NK-92 treated with Interleukin-12 subunit alpha and Interleukin-12 subunit beta, amount 100 ng/mL, for 24 hours (cell line): ENCODE measurements at places on chromosomes 4 and X.

DNA sequence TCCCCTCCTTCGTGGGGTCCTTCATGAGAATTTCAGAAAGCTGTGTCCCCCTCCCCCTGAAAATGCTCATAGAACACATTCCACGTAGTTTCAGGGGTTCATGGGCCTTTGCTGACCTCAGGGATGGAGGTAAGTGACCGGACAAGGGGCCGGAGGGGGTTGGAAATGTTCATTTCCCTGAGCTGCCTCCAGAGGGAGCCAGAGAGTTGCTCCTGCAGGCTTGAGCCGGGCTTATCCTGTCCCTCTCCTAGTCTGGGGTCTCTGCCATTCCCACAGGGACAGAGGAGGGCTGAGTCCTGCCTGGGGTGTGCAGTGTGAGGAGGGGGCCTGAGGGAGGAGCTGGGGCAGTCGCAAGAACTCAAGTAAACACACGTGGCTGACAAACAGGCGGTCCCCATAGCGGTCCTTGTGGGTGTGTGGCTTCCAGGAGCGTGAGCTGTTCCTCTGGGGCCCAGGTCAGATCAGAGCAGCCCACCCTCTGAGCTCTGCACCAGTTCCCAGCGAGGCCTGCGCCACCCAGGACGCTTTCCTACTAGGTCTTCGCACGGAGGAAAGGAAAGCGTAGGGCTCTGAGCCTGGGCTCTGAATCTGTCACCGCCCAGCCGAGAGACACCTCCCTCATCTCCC lies 62.5 kb downstream of the WFS1 start:
- peak; percentile 23 for DNase-seq

GRCh38 chr4:183840311-183840710 lies 64.8 kb upstream of the STOX2 start:
- peak; percentile 40 for DNase-seq

- peak; percentile 30 for DNase-seq
These were observed 692 bp downstream of the FAM241A start for GRCh38 chr4:112145790-112146501.

DNA sequence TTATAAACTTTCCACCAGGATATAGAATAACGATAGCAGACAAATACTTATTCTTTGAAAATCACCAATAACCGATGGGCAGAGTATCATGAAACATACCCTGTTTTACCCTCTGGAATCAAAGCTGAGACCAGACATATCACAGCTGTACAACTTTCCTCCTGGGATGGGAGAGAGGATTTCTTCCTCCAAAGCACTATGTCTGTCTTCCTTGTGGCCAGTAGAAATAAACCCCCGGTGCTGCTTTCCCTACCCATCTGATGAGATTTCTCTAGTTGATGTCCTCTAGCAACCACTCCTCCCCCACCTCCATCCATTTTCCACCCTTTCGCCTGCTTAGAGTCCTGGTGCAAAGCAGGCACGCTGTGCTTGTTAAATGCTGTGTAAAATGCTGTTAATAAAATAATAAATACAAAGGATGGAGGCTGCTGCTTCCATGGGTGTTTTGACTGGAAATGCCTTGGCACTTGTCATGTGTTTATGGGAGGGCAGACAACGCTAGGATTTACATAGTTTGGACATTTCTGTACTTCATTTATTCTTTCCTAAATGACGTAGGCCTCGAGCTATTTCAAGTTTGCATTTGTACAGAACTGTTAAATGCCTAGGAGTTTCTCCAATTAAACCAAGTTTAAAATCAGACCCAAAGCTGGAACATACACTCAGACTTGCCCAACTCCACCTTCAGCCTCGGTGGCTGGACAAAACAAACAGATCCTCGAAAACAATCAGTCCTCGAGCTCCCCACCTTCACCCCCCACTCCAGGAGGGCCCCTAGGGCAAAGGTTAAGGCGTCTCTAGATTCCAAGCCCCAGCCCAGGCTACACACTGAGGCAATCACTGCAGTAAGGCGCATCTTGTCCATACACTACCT lies 10.1 kb downstream of the BCOR start:
- DNase-seq = no peak

DNA sequence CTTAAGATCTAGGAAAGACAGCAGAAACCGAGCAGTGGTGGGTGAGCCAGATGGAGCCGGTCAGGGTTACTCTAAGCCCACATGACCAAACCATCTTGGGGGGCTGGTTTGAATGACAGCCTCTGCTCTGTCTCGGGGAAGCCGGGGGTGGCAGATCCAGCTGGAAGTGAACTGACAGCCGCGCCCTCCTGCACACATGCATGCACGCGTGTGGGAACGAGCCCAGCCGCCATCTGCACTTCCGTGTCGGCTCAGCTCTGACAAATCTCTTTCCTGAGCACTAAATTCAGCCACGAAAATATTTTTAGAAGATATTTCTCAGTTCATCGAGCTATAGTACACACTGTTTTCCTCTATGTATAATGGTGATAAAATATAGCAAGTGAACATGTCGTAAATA lies 115.5 kb downstream of the DCTD start:
- no peak for DNase-seq

DNA sequence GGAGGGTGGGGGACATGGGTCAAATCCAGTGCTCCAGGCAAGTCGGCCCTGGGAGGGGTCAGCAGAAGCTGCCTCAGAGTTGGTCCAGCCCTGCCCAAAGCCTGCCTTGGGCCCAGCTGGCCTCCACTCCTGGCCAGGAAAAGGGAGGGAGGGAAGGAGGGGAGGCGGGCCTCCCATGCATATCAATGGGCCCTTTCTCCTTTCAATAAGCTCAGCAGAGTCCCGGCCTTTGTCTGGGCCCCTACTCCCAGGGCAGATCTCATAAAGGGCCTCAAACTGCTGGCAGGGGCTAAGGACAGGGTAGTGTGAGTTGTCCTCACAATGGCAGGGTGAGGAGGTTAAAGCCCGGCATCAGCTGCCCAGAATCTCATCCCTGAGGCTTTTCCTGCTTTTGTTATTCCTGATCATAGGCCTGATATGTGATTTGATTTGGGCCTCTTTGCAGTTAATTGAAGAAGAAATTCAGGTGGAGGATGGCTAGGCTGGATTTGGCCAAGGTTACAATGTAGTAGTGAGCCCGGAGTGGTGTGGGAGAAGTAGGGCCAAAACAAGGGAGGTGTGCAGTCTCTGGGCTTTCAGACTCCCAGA lies 121.1 kb upstream of the ATP6AP2 start:
- DNase-seq = no peak

- DNase-seq = no peak
These were observed 84.5 kb downstream of the MAGEB17 start for GRCh38 chrX:16251782-16252181.

- DNase-seq = no peak
These were observed 3.5 kb downstream of the FAT1 start for GRCh38 chr4:186719925-186720694.

DNA sequence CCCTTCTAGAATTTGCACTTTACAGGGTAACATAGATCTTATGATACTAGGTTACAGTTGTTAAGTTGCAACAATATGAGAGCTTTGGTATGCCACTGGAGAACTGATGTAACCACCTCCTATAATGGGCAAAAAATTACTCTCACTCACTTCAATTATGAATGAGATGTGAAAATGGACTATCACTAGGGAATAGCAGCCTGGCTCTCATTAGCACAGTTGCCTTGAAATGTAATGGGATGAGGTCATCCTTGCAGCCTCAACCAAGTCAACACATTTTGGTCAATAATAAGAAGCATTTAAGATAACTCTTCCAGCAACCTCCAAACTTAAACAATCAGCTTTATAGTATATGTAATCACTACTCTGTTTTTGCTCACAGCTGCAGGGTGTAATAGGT lies 69.4 kb downstream of the TBC1D9 start:
- no peak for DNase-seq

- no peak for DNase-seq
These were observed 18.1 kb upstream of the CXCL2 start for GRCh38 chr4:74117024-74117534.

- DNase-seq = no peak
These were observed 149.9 kb downstream of the FBXO8 start for GRCh38 chr4:174133551-174133950.

GRCh38 chrX:44036336-44036735 lies 63.1 kb upstream of the NDP start:
- DNase-seq = no peak

DNA sequence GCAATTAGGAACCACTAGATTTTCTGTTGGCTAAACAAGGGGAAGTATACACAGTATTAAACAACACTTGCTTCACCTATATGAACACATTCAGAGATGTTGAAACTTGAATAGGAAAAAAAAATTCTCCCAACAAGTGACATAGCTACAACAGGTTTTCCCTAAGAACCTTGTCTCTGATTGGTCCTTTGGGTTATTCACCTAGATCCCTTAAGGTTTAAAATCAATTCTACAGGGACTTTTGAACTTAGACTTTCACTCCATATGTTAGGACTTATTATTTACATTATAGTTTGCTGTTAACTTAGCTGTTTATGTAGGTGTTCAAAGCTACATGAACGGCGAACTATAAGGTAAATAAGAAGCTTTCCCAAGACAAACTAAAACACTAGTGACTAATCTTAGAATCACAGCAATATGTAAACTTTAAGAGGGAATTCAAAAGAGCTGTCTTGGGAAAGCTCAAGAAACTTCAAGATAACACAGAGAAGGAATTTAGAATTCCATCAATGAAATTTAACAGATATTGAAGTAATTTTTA lies 72.2 kb upstream of the ZXDB start:
- DNase-seq = no peak

DNA sequence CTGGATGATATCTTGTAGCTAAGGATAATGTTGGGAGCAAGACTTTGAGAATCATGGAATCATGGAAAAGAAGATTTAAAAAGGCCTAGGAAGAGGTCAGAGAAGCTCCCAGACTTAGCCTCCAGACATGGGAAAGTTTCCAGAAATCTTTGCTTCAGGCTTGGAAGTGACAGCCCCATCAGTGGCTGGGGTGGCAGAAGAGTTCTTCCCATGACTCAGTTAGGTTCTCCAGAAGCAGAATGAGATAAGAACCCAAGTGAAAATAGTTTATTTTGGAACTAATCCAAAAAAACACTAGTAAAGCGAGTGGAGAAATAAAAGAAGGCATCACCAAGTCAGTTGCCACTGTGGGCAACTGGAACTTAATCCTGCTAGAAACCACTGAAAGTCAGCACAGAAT lies 506.9 kb downstream of the MID1IP1 start:
- DNase-seq = no peak

- no peak for DNase-seq
These were observed 320.7 kb upstream of the CLNK start for GRCh38 chr4:11005300-11005699.

DNA sequence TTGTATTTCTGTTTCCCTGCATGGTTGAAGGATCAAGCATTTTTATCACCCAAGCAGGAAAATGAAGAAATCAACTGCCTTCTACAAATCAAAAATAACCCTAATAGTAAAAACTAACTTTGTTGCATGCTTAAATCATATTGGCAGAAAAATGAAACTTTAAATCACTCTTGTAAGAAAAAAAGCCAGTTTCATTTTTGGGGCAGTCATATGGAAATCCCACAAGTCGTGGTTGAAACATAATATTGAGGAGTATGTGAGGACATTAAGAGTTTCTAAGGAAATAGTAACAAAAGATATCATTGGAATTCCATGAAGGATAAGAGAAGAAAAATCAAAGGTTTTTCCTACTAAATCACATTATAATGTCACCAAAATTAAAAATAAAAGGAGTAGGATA lies 8.4 kb downstream of the TEC start:
- DNase-seq = no peak

- no peak for DNase-seq
These were observed 27.1 kb downstream of the UVSSA start for GRCh38 chr4:1373892-1374705.

- no peak for DNase-seq
These were observed 305.6 kb upstream of the NR3C2 start for GRCh38 chr4:148747721-148748268.

DNA sequence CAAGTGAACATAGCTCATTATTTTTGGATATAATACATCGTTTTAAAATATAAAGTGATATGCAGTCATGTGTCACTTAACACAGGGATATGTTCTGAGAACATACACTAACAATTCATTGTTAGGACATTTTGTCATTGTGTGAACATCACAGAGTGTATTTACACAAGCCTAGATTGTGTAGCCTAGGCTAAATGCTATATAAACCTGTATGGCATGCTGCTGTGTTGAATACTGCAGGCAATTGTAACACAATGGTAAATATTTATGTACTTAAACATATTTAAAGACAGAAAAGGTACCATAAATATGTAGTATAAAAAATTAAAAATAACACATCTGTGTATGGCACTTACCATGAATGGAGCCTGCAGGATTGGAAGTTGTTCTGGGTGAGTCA lies 44.9 kb upstream of the GPRIN3 start:
- no peak for DNase-seq

DNA sequence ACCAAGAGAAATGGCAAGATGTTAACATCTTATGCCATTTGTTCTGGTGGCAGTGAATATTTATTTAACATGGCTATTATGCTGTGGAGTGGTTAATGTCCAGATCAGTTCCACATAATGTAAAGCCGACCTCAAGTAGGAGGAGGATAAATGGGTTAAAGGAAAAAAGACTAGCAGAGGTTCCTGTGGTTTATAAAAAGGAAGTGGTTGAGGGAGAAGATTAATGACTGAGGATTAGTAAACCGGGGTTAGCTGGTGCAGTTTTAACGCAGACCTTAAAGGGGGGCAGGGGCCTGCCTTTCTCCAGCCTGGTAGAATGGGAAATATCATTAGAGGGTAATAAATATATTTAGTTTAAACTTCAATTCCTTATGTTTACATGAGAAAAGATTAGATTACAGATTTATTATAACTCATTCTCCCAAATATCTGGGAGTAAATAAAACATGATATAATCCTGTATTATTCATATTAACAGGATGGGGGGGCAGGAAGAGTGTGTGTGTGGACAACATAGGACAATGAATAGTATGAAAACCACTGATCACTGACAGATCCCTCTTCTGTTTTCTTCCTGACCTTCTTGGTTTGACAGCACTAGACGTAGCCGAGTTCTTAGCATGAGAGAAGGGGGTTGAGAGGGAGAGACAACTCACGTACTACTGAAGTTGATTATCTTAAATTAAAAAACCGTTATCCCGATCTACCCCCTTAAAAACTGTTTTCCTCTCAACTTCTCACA lies 124.1 kb upstream of the LIMCH1 start:
- no peak for DNase-seq

- no peak for DNase-seq
These were observed 31.3 kb downstream of the CRLF2 start for GRCh38 chrX:1181170-1181569.

GRCh38 chrX:38898261-38898660 lies 97.0 kb downstream of the MID1IP1 start:
- DNase-seq = no peak

DNA sequence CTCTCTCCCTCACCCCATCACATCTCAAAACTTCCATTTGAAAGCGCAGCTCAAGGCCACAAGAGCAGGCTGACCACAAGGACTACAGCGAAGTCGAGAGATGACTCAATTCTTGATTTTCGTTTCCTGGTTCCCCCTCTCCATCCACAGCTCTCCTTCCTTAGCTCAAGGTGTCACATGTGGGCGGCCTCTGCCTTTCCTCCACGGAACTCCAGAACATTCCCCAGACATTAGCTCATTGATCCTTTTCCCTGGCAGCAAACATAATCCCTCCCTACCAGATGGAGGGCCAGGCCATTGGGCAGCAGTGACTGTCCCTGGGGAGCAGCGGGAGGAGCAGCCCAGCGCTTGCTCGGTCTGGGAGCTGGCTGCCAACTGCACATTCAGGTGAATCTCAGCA lies 56.3 kb downstream of the CCDC149 start:
- DNase-seq = no peak

GRCh38 chr4:84336964-84337705 lies 162.0 kb downstream of the NKX6-1 start:
- no peak for DNase-seq
